ENCODE measurements at places on chromosomes 6 and 20.

GRCh38 chr6:166911248-166911677 lies 45.1 kb downstream of the RNASET2 start:
- no peak for DNase-seq

GRCh38 chr20:6426287-6426891 lies 303.6 kb upstream of the FERMT1 start:
- DNase-seq = no peak

- DNase-seq = no peak
These were observed 108.4 kb upstream of the PRSS16 start for GRCh38 chr6:27138837-27139755.

GRCh38 chr6:7974938-7975763 lies 64.6 kb upstream of the TXNDC5 start:
- no peak for DNase-seq

- no peak for DNase-seq
These were observed 176.6 kb downstream of the TSHZ2 start for GRCh38 chr20:53148771-53149147.

- no peak for DNase-seq
These were observed 12.2 kb downstream of the RAET1G start for GRCh38 chr6:149910721-149911151.

DNA sequence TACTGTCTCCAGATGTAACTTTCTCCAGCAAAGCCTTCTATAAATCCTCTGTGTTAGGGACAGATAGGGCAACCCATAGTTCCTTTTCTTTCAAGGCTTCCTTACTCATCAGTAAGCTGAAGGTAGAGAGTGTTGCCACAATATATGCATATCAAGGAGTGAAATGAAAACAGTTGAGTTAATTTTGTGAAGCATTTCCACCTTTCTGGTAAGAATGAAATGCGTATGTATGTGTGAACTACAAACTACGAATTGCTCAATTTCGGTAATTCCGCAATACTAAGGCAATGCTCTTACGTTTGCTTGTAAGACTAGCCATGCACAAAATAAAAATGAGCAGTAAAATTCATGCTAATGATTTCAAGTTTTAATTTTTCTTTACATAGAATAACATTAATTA lies 61.2 kb upstream of the HBS1L start:
- no peak for DNase-seq

Measured in GM12892 (cell line).